ENCODE measurements at places on chromosomes 11 and 22.

DNA sequence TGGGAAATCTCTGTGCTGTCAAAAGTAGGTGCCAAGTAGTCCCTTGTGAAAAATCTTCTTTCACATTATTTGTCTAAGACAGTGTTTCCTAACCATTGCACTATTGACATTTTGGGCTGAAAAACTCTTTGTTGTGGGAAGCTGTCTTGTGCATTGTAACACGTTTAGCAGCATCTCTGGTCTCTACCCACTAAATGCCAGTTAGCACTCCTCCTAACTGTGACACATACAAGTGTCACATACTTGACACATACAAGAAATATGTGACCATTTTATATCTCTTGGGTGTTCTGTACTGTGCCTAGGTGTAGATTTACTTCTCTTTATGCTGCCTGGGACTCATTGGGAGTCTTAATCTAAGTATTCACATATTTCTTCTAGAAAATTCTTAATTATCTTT lies 57.8 kb downstream of the NXPE1 start:
- DNase-seq: no peak

DNA sequence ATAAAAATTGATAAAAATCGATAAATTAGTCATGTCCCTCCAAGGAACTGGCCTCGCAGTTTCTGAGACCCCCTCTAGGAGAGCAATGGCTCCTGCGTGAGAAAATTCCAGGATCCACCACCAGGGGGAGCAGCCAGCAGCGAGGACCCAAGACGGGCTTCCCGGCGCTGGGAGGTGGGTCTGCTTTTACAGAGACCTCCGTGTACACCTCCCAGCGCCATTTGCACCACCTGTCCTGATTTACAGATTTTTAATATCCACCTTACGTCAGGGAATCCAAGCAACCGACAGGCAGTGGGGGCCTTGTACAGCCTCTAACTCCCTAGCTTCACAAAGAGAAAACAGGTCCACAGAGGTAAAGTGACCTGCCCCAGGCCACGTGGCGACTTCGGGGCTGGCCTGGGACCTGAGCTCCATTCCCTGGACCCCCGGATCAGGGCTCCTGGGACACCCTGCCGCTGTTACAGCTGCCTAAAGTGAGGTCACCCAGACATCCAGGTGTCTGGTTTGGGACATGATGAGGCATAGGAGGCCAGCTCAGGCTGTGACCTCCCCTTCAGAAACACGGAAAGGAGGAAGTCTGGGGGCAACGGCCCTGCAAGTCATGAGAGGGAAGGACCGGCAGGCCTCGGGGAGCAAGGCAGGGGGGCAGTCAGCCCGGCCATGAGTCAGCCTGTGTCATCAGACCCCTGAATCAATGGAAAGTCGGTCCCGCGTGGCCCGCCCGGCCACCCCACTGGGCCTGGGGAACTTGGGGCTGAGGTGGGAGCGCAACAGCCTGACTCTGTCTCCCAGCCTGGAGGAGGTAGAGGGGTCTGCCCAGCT lies 3.5 kb downstream of the OSM start:
- peak; percentile 61 for DNase-seq

GRCh38 chr11:78080818-78081495 lies 1.3 kb upstream of the NDUFC2 start:
- DNase-seq: no peak

GRCh38 chr11:64252003-64252872 lies 908 bp downstream of the PLCB3 start:
- no peak for DNase-seq

GRCh38 chr22:50608996-50609395 lies 8.4 kb downstream of the MAPK8IP2 start:
- no peak for DNase-seq

DNA sequence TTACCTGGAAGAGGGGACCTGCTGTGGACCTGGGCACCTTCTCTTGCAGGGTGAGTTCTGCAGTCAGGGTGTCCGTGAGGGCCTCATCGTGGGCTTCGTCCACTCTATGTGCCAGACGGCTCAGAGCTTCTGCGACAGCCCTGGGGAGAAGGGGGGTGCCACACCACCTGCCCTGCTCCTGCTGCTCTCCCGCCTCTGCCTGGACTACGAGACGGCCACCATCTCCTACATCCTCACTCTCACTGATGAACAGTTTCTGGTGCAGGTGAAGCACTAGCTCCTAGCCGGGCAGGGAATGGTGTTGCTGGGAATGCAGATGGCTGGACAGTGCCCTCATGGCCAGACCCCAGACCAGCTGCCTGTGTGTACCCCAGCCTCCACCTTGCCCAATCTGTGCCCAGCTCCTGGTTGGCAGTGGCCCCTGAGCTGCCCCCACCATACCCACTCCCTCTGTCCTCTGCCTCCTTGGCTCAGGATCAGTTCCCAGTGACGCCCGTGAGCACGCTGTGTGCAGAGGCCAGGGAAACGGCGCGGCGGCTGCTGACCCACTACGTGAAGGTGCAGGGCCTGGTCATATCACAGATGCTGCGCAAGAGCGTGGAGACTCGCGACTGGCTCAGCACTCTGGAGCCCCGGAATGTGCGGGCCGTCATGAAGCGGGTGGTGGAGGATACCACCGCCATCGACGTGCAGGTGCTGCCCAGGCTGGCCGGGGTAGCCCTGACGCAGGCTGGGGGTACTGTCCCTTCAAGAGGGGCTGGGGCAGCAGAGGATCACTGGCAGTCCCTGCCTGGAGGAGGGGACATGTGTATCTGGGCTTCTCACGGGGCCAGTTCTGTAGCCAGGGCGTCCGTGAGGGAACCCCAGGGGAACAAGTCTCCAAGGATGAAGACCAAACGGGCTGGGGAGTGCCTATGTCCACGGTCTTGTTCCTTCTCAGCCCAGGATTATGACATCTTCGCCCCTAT lies 2.2 kb upstream of the TM7SF2 start:
- DNase-seq: no peak

GRCh38 chr22:26658671-26659478 lies 1.5 kb downstream of the MIAT start:
- DNase-seq: peak; percentile 84

DNA sequence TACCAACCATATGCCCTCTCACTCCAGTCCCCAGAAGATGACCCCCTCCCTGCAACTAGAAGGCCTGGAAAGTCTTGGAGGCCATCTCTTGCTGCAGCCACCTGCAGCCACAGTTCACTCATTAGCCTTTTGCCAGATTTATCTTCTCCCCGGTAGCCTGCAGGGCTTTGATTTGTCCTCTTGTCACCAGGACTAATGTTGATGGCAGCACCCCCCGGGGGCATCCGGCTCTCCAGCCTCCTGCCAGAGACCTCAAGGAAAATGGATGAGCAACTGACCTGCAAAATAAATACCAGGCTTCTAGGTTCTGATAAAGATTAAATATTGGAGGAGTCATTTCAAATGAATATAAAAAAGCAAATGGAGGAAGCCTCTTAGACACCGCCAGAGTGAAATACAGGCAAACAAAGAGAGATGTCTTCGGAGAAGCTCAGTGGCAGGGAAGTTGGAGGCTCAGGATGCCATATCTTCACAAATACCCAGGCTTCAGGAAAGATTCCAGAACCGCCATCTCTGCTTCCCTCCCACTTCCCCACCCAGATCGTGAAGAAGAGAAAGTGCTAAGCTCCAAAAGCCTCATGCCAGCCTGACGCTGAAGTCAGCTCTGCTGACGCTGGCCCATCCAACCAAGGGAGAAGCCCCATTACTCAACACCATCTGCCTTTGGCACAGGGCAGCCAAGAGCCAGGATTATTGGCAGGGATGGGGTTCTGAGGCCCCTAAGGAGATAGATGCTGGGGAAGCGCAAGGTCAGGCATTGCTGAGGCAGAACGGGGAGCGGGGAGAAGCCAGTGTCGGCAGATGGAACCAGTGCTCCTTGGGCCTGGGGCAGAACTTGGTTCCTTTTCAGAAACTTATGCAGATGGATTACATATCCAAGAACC lies 362.7 kb downstream of the CADM1 start:
- DNase-seq: no peak

DNA sequence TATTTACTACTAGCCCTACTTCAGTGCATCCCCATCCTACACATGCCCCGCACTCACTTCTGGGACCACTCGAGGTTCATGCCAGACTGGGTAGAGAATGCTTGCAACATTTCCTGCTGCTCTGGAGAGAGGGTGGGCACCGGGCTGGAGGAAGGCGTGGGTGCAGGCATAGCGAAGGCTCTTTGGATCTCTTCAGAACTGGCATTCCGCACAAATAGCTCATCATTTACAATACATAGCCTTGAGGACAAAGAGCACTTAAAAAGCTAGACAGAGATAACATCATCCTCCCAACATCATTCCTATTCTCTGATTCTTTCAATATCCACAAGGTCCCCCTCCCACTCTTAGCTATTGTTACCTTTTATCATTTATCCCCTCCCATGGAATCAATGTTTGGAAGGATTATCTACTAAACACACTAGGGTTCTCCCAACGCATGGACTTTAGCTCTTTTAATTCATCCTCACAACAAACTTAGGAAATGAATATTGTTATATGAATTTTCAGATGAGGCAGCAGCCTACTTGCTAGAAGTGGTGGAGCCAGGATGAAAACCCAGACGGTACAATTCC lies 2.5 kb upstream of the TMEM223 start:
- DNase-seq: no peak

- DNase-seq: no peak
Measured at GRCh38 chr11:93196816-93197379, 893 bp downstream of the SLC36A4 start.

DNA sequence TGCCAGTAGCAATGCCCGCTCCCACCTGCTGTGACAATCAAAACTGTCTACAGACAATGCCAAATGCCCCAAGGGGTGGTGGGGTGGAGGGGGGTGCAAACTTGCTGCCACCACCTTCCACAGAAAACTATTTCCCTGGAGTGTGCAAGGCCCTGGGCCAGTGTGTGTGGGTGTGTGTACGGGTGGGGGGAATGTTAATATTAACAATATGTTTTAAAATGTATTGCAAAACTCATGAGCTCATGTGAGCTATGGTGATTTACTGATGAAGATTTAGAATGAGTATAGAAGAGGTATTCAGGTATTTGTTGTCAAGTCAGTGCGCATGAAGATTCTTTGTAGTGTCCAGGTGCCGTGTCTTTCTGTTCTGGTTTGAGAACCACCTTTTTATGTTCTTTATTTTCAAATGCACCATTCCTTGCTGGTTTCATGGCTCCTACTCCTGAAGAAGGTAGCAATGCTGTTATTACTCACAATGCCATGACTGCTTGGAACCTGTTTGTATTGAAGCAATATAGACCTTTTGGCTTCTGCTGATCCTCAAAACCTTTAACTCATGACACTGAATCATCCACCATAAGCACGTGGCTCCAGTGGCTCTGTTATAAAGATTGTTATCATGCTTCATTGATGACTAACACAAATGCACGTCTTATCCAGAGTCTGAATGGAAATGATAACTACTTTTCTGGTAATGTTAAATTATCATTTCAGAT lies 29.9 kb upstream of the AQP11 start:
- DNase-seq: no peak

Measured in stimulated activated CD4-positive, alpha-beta T cell treated with anti-CD3 and anti-CD28 coated beads, TNF-alpha, amount 100 ng/mL, for 24 hours (primary cell).